ENCODE measurements at places on chromosomes 1 and 21. TPM values are rescaled to one million over a fixed set of nuclear protein-coding genes. Genes with fewer than 3 reads are reported as not detected.

KCND3 gene
- total RNA-seq, result 0.28 TPM

GUCA2B gene
- total RNA-seq, result not detected

CFHR5 gene
- total RNA-seq, result not detected

PPP1R15B gene
- 14.4 TPM for total RNA-seq

LPAR3 gene
- 2.0 TPM for total RNA-seq

LIN28A gene
- not detected for total RNA-seq

RASSF5 gene
- 0.38 TPM for total RNA-seq

HEATR1 gene
- 28.5 TPM for total RNA-seq

TMEM59 gene
- total RNA-seq, result 200 TPM

CD1D gene
- under 0.01 TPM for total RNA-seq

UBXN10 gene
- total RNA-seq, result under 0.01 TPM

RBP7 gene
- total RNA-seq, result not detected

PPFIA4 gene
- total RNA-seq, result 9.0 TPM

FCER1G gene
- 0.38 TPM for total RNA-seq

CYP4Z1 gene
- total RNA-seq, result not detected

FCRL1 gene
- not detected for total RNA-seq

FAM110D gene
- total RNA-seq, result under 0.01 TPM

TMEM200B gene
- total RNA-seq, result 5.2 TPM

AKR7A3 gene
- total RNA-seq, result 0.28 TPM

ADGRB2 gene
- 8.2 TPM for total RNA-seq

Measured in regular cardiac myocyte (primary cell).